ENCODE measurements at places on chromosomes 1 and 21. TPM values are rescaled to one million over a fixed set of nuclear protein-coding genes. Genes with fewer than 3 reads are reported as not detected.
A peak's percentile ranks its signal among the peaks of the same experiment; 100 is the strongest.

The SIK1 gene
- total RNA-seq, result 1.2 TPM

The ACOT7 gene
- 113 TPM for total RNA-seq

The TMEM81 gene
- total RNA-seq, result 0.22 TPM

The DISC1 gene
- 5.8 TPM for total RNA-seq

- peak; percentile 24 for DNase-seq
Observed at GRCh38 chr1:33713058-33713877, 150.6 kb upstream of the HMGB4 start.

GRCh38 chr1:201229771-201230635 lies 39.4 kb downstream of the IGFN1 start:
- DNase-seq, result peak; percentile 72

DNA sequence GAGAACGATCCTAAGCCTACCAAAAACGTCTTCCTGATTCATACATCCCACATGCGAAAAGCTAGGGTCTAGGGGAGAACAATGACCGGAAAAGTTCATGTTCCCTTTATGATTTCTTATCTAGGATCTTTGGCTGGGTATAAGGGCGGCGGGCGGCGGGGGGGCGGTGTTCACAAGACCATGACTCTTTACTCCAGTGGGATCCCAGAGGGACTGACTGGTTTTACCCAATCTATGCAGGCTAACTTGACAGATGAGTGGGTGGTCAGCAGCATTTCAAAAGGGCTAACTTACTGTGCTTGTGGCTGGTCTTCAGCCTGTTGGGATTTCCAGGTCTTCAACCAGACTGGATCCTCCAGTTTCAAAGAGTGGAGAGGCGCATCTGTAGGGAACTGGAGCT lies 40.3 kb downstream of the CNIH3 start:
- DNase-seq, result no peak
